NCI-H774 (cell line): ENCODE measurements at places on chromosomes 5 and 9.

DNA sequence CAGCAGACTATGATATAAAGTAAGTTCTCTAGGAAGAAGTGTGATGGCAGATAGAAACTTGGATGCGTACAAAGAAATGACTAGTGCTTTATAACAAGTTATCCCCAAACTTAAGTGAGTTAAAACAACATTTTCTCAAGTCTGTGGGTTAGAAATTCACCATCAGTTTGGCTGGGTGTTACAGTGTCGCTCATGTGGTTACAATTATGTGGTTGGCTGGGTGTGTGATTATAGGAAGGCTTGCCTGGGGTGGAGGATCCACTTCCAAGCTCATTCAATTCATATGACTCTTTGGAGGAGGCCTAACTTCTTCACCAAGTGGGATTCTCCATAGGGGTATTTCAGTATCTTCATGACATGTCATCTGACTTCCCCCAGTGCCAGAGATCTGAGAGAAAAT lies 10.3 kb upstream of the C9orf40 start:
- DNase-seq = no peak

GRCh38 chr5:125276096-125276495 lies 529.7 kb upstream of the ZNF608 start:
- DNase-seq = no peak

DNA sequence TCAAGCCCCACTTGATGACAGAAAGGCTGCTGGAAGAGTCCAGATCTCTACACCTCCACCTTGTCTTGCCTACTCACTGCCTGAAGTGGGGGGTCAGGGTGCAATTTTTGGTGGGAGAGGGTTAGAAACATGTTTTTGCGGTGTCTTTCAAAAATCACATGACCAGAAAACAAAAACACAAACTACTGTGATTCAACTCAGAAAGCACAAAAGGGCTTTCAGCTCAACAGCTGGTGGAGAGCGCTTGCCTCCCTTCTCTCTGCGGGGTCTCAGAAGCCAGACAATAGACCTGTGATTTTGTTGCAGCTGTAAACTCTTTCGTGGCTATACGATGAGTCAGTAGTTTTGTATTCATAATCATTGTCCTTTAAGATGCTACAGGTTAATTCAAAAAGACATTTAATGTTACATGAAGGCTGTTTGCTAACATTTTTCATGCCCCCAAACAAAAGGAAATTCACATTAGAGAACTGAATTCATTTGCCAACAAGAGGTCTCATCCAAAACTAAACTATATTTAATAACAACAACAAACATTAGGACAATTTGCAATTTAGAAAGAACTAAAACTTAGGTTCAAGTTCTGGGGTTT lies 172.6 kb upstream of the RAI14 start:
- DNase-seq = peak; percentile 19

- DNase-seq = no peak
Observed at GRCh38 chr9:113548221-113549041, 84.9 kb downstream of the RGS3 start.

- no peak for DNase-seq
Observed at GRCh38 chr5:88545338-88545737, 276.7 kb upstream of the TMEM161B start.

DNA sequence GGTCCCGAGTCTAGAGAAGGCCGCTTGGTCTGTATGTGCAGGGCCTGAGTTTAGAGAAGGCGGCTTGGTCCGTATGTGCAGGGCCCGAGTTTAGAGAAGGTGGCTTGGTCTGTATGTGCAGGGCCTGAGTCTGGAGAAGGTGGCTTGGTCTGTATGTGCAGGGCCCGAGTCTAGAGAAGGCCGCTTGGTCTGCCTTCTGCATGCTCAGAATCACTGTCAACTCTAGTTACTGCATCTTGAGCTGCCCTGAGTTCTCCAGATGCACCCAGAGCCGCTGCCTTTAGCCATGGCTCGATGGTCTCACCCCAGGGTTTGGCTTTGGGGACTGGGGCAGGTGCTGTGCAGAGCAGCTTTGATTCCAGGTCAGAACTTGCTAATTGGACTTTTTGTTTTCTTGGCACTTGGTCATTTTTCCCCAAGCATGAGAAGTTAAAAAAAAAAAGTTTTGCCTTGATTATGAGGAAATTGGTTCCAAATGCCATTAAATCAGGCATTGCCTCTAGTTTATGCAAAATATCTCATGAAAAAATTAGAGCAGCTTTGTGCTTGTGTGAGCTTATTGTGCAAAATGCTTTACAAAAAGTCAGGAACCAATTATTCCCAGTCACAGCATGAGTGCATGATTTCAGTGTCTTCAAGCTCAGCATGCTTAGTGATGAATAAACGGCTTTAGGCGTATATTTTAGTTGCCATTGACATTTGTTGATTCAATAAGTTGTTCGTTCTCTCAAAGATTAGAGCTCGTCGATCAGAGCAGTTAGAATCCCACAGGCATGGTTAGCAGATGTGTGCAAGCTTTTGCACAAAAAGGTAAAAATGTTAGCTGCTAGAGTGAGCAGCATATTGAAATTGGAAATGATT lies 25.4 kb upstream of the EXOC3 start:
- no peak for DNase-seq

DNA sequence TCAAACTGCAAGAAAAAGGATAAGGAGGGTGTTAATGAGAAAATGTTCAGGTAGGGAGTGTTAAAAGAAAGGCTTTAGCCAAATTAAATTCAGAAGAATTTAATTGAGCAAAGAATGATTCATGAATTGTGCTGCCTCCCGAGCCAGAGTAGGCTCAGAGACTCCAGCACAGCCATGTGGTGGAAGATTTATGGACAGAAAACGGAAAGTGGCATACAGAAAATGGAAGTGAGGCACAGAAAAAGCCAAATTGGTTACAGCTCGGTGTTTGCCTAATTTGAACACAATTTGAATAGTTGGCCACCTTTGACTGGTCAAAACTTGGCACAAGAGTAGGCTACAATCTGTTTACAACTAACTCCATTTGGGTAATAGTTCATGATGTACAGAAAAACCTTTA lies 9.6 kb upstream of the SLC30A5 start:
- no peak for DNase-seq

DNA sequence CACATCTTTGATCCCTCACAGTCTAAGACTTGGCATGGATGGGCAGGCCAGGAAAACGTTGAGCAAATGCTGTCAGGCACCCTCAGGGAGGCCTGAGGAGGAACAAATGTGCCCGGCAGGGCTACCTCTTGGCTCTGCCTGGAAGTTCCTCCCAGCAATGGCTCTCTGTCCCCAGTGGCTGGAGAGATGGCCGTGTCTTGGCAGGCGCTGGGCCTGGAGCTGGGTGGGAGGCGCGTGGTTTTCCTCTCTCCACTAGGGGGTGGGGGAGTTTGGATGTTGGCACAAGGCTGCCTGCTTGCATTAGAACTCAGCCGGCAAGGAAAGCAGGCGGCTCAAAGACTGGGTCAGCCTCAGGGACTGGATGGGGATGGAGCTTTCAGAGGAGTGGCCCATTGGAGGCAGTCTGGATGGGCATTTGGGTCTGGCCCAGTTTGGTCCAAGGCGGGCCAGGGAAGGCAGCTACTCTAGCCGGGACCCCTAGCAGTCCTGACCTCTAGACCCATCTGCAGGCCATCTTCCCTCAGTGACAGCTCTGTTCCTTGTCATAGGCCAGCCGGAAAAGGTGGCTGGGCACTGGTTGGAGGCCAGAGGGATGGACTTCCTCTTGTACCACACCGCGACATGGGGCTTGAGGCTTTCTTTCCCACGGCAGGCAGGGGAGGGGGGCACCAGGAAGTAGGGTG lies 68.2 kb upstream of the STC2 start:
- no peak for DNase-seq

- DNase-seq = no peak
Observed at GRCh38 chr5:20833081-20833627, 845.2 kb upstream of the CDH18 start.

GRCh38 chr5:178207917-178208280 lies 3.6 kb downstream of the HNRNPAB start:
- DNase-seq = no peak

- no peak for DNase-seq
Observed at GRCh38 chr5:172050080-172050479, 43.6 kb upstream of the FBXW11 start.

DNA sequence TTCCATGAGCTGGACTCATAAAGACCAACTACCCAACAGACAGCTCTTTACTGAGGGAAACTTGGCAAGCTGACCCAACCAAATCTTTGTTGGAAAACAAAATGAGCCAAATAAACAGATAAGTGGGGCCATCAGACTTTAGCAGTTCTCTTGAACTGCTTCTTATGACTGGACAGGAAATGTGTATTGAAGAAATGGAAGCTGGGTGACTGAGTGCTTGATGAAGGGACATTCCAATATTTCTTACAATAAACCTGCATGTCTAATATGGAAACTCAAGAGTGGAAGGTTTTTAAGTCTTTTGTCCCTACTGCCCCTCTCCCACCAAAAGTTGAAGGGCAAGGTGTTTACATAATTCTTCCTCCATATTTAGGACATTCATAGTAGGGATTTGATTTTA lies 218.8 kb upstream of the NR4A3 start:
- no peak for DNase-seq

DNA sequence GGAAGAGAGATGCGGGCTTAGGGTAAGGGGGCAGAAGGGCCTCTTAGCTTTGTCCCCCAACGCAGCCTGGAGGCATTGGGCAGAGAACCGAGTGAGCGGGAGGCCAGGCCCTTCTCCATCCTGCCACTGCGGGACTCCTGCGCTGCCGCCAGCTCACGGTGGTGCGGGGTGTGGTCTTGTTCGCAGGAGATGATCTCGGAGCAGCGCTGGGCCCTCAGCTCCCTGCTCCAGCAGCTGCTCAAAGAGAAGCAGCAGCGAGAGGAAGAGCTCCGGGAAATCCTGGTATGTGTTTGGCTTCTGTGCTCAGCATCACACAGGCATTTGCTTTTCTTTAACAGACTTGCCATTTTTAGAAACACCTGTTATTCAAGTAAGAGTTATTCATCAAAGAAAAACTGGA lies 41.3 kb downstream of the LRSAM1 start:
- DNase-seq = no peak

- no peak for DNase-seq
Observed at GRCh38 chr5:160271836-160272235, 40.5 kb downstream of the CCNJL start.

- no peak for DNase-seq
Observed at GRCh38 chr9:138020120-138020794, 142.7 kb downstream of the CACNA1B start.

GRCh38 chr9:27362447-27363210 lies 65.7 kb upstream of the EQTN start:
- no peak for DNase-seq

DNA sequence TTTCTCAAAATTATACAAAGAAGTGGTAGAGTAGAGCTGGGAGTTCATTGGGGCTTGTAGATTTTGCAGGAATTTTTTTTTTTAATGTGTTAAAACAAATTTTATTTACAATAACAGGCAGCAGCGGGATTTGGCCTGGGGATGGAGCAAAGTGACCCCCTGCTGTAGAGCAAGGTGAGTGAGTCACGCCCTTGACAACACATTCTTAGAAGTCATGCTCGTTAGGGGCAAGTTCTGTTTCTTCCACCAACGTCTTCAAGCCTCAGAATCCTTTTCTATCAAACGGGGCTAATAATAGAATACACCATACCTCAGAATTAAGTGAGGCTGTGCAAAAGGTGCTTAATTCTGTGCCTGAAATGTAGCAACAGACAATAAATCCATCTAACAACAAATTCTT lies 1.1 kb upstream of the ANKDD1B start:
- DNase-seq = no peak

DNA sequence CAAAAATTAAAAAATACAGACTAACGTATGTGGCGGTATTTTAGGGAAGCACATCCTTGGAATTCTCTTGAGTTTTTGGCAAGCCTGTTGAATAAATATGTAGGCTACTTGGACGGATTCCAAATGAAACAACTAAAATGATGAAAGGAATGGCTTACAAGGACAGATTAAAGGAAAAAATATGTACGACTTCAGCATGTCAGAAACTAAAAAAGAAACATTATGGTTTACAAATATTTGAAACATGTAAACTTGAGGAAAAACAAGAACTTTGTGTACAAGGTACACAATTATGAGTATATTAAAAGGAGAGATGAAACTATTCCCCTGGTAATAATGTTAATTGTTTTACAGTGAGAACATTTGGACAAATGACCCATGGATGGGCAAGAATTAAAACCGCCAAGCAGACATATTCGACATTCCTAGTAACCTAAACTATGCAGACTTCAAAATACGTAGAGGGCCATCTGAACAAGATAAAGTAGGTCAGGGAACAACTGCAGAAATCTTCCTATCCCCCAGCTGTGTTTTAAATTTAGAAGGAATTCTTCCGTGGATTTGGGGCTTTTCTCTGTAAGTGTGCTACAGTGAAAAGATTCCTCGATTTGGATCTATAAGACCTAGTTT lies 12.5 kb downstream of the EDIL3 start:
- DNase-seq = no peak

- DNase-seq = no peak
Observed at GRCh38 chr9:88775037-88775471, 216.2 kb upstream of the S1PR3 start.

GRCh38 chr5:107496466-107496865 lies 174.3 kb downstream of the EFNA5 start:
- no peak for DNase-seq

DNA sequence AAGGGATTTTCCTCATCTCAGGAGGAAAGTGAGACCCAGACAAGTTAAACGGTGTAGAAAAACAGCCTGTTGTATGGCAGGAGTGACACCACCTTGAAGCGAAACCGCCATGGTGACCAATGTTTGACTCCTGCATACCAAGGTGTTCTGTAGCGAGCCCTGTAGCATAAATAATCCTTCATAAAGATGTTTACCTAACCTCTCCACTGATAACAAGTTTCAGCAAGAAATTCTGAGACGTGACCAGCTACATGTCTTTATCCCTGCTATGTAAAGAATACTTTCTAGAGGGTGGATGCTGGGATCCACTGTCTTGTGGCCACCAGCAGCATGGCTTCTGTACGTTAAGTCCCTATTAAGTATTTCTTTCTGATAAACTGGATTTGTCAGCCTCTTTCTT lies 148.1 kb downstream of the MPDZ start:
- DNase-seq = no peak

GRCh38 chr9:128552153-128552743 lies at the start of gene SPTAN1:
Gene SPTAN1, plus strand, starts transcription at chr9:128552587. Its CDS starts 14,154 bp downstream, at chr9:128566741.
- DNase-seq = peak; percentile 96

GRCh38 chr9:38047301-38048251 lies 21.5 kb downstream of the SHB start:
- DNase-seq = no peak

GRCh38 chr5:35294976-35295375 lies 64.7 kb upstream of the PRLR start:
- DNase-seq = no peak
